Muscle of back (tissue), 13 donors: ENCODE measurements at places on chromosomes 7 and 10.
A peak's percentile ranks its signal among the peaks of the same experiment; 100 is the strongest.

DNA sequence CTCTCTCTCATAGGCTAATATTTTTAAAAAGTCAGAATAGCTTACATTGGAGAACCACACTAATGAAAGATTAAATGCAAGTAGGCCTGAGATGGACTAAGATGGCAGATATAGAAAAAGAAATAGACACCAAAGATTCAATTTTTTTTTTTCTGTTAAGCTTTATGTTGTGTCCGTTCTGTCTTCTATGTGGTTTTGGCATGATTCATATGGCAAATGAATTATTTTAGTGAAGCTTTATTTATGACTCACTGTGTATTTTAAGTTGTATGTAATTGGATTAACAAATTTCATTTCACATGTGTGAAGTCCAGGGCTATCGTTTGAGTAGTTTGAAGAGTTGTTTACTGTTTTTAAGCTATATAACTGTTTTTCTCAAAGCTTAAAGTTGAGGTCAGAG, 214.8 kb downstream of the CAMK1D start:
- DNase-seq = no peak

DNA sequence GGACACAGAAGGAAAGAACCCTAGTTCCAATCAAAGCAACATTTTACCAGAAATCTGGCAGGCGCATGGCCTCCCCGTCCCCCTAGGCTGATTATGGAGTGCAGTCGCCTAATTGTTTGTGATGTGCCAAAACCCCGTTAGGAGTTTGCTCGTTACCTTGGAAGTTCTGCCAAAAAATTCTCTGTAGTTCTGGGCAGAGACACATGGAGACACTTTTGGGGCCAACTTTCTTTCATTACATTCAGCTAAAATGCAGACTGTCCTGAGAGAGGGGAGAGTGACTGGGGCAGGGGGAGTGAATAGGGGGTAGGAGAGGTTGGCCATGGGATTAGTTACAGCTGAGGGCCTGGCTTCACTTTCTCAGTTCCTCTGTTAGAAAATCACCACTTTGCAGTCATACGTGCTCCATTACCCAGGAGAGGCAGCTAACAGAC, 158.0 kb upstream of the NPVF start:
- peak; percentile 79 for DNase-seq

- DNase-seq = no peak
Observed at GRCh38 chr7:99459087-99459486, 6.9 kb downstream of the ATP5MF start.

DNA sequence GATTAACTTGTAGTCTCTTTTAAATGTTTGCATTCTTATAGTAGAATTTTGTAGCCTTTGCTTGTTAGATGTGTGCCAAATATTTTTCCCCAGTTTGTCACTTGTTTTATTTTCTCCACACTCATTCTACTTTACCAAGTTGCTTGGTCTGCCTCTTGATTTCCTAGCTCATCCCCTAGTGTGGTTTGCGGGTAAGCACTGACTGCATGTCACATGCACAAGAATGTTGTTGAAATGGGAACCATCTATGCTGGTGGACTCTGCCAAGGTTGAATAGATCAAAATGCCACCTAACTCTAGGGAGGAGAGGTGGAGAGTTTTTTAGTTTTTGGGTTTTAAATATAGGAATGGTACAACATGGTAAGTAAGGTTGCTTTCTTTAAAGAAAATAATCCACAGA, 47.6 kb downstream of the FZD1 start:
- no peak for DNase-seq

- DNase-seq = no peak
Observed at GRCh38 chr7:155847821-155848435, 35.7 kb upstream of the SHH start.
